Retina (tissue), 1 donor: ENCODE measurements at places on chromosomes 16 and 17.

DNA sequence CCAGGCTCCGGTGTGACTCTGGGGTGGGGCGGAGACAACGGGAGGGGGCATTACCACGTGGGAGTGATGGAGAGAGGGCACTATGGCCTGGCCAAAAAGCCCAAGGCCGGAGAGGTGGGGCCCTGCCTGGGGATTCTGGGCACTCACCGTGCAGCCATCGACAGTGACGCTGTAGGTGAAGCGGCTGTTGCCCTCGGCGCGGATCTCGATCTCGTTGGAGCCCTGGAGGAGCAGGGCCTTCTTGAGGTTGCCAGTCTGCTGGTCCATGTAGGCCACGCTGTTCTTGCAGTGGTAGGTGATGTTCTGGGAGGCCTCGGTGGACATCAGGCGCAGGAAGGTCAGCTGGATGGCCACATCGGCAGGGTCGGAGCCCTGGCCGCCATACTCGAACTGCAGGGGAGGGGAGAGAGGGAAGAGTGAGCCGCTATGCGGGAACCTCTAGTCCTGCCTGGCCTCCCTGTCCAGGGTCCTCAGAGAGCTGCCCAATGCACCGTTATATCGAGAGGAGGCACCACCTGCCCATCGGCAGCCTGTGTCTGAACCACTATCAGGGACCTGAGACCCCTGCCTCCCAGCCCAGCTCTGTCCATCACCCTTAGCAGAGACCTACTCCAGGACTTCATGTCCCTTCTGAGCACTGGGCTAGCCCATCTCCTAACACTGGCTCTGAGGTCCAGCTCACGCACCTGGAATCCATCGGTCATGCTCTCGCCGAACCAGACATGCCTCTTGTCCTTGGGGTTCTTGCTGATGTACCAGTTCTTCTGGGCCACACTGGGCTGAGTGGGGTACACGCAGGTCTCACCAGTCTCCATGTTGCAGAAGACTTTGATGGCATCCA lies 15.6 kb downstream of the COL1A1 start:
- DNase-seq = no peak

GRCh38 chr17:42276609-42277341 lies 584 bp upstream of the STAT5B start:
- peak; percentile 86 for DNase-seq

- no peak for DNase-seq
These were observed 5.1 kb downstream of the ETV4 start for GRCh38 chr17:43540821-43541674.

DNA sequence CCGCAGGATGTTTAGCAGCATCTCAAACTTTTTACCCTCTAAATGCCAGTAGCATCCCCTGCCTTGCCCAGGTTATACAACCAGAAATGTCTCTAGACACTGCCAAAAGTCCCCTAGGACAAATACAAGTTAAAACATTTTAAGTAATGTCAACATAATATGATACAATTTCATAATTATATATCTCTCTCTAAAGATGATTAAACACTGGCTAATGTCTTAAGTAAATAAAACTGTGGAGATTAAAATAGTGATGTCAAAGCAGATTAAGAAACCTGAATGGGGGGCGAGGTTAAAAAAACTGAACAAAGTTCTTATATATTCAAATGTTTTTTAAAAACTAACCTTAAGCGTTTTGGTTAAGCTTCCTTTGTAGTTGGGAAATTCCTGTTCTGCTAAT lies 62.1 kb downstream of the CFDP1 start:
- no peak for DNase-seq

- no peak for DNase-seq
These were observed 1.9 kb downstream of the SEC14L1 start for GRCh38 chr17:77142689-77143088.

GRCh38 chr16:10575506-10576130 lies 4.8 kb downstream of the EMP2 start:
- peak; percentile 7 for DNase-seq

GRCh38 chr16:69761983-69762813 lies at the start of gene WWP2:
Gene WWP2, plus strand, starts transcription at chr16:69762332. Its CDS starts 24,679 bp downstream, at chr16:69787011.
- DNase-seq = peak; percentile 87

GRCh38 chr16:85227084-85227945 lies 115.0 kb upstream of the CIBAR2 start:
- DNase-seq = no peak

DNA sequence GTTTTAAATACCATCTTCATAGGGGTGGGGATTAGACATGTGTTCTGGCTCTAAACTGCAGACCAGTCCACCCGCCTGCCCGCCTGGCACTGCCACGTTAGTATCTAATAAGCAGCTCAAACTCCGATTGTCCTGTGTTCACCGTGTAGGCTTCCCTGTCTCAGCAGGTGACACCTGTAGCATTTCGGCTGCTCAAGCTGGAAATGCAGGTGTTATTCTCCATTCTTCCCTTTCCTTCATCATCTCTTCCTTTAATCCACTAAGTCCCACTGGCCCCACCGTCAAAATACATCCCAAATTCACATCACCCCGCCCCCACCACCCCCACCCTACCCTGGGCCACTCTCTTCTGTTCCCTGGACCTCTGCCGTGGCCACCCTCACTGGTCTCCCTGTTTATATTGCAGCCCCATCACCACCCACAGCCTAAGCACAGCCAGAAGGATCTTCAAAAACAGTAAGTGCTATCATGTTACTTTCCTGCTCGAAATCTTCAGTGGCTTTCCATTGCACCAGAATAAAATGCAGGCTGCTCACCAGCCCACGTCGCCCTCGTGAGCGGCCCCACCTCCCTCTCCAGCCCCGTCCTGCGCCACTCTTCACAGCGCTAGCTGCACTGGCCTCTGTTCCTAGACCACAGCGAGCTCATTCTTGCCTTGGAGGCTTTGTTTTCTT lies 65.1 kb downstream of the RTN4RL1 start:
- DNase-seq = no peak

DNA sequence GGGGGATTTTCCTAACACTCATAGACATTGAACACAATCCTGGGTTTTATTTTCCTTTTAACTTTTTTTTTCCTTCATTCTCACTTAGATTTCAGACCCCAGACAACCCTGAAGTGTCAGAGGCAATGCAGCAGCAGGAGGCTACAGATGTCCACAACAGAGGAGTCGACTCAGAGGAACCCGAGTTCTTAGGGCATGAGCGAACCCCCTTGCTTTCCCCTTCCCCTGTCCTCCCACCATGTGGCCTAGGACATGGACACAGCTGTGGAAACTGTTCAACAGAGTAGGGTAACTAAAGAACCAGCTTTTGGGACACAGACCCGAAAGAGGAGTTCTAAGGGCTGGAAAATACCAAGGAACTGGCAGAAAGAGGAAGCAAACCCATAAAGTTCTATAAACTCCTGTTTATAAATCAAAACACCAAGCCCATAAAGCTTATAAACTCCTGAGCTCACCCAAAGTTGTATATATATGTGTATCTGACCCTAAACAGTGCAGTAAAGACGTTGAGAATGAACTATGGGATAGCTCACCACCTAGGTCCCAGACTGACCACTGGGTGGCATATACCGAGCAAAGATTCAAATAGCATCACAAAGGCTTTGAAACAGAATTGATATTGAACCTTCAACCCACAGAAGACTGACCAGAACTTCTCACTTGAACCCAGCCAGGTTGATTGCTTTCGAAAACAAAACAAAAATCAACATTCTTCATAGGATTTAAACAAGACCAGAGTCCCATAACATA lies 33.9 kb downstream of the CMTM4 start:
- DNase-seq = peak; percentile 12

DNA sequence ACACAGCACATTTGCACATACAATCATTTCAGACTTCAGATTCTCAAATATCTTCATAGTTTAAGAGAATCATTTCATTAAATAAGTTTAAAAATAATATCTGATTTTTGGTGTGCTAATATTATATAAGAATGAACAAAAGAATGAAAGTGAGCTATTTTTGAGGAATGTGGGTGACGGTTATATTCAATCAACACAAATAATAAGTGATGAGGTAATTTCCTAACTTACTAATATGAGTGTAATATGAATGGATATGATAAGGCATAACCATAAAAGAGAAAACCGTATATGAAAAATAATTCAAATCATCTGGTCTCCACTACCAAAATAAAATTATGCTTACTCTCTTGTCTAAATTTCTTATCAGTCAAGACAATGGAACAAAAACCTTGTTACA lies 68.4 kb upstream of the NACA2 start:
- DNase-seq = no peak

DNA sequence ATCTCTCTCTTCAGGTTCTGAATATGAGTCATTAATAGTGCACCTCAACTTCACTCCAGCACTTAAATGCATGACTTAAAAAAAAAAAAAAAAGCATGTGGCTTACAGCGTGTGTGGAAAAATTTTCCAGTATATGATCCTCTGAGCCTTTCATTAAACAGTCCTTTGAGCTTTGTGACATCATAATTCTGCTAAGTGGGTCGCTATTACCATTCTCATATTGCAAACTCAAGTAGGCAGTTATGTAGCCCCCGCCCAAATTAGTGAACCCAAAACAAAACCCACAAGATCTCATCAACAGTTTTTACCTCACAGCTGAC lies 672 bp downstream of the CMTR2 start:
- DNase-seq = no peak

- DNase-seq = no peak
These were observed 14.2 kb upstream of the LASP1NB start for GRCh38 chr17:38911081-38911730.

DNA sequence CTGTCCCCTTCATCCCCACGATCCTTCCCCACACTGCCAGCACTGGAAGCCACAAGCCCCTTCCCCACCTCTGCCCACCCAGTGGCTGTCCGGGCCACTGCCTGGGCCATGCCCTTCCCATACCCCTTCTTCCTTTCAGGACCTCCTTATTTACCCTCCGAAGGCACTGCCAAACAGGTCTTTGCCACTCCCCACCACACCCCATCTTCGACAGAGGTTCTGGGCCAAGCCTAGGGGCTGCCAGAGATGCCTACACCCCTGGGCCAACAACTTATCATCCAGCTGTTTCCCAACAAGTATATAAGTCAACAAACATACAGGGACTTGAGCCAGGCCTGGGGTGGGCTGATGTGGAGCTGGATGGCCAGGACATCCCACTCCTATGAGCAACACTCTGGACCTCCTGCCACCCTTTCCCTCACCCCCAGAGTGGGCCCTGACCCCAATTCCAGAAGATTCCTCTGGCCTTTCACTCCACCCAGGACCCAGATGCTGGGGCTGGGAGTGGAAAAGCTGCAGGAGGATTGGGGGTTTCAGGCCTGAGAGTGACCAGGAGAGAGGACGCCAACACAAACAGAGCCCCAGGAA lies 1.5 kb upstream of the PPP1R1B start:
- DNase-seq = no peak

DNA sequence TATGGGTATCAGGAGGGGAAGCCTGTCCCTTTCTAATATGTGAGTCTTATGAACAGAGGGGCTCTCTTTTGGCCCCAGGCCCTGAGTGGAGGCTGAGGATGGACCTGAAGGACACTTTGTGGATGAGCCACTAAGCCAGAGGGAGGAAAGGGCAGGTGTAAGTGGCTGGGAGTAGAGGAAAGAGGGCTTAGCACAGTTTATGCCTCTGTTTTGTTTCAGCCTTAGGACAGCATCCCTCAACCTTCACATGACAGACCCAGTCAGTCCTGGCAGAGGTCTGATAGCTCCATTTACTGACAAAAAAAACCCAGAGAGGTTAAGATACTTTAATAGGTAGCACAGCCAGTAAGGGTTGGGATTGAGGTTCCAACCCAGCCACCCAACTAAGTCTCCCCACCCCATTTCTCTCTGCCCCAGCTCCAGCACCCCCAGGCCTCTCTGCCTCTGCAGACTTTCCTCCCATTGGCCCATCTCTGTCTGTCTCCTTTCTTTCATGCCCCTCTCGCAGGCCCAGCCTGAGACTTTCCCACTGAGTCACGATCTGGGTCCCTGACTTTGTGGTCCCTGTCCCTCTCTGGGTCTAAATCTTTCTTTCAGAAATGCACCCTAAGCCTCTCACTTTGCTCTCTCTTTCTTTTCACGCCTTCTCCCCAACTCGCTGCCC lies 4.7 kb upstream of the TBX21 start:
- no peak for DNase-seq

GRCh38 chr17:53655591-53655990 lies 167.1 kb upstream of the KIF2B start:
- no peak for DNase-seq

- DNase-seq = peak; percentile 61
These were observed 565 bp downstream of the WDR45B start for GRCh38 chr17:82647593-82648164.

DNA sequence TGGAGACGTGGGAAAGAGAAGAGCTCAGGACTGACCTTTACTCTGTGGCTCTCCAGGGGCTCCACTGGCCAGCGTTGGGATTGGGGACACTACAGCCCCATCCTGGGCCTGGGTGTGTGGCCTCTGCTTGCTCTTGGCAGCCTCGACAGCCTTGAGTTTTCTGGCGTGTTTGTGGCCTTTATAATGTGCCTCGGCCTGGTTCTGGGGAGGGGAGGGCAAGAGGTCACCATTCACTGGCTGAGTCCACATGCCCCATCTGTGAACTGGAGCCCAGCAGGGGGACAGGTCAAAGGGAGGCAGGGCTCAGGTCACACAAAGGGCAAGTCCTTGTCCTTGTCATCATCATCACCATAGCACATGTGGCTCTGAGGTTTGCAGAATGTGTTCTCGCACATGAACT lies 11.7 kb downstream of the NKIRAS2 start:
- DNase-seq = no peak

DNA sequence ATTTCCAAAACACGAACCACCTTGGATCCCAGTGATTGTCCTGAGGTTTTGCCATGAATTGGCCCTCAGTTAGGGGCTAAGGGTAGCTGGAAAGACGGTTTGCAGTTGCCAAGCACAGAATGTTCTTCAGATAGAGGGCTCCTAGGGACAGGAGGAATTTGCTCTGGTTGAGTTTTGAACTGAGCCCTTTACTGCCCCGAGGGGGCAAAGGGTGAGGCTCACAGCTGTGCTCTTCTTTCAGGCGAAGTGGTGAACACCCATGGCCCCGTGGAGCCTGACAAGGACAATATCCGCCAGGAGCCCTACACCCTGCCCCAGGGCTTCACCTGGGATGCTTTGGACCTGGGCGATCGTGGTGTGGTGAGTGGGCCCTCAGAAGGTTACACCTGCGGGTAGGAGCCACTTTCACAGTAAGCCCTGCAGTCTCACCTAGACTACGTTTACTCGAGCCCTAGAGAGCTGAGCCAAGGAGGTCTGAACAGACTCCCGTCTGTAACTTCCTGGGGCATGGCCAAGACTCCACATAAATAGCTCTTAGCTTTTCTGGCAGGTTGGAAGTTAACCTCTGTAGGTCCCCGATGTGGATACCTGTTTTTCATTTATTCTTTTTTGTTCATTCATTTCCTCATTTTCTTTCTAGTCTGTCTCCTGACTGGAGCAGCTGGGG lies 32.5 kb downstream of the NMT1 start:
- DNase-seq = no peak

GRCh38 chr16:58882292-58882691 lies 148.2 kb upstream of the GOT2 start:
- DNase-seq = no peak
